ENCODE measurements at places on chromosomes 2 and 18. TPM values are rescaled to one million over a fixed set of nuclear protein-coding genes. Genes with fewer than 3 reads are reported as not detected.

SYT4 gene
- total RNA-seq = 0.17 TPM

KCNS3 gene
- total RNA-seq = 110 TPM

REG3G gene
- total RNA-seq = not detected

CCDC178 gene
- total RNA-seq = not detected

DNA sequence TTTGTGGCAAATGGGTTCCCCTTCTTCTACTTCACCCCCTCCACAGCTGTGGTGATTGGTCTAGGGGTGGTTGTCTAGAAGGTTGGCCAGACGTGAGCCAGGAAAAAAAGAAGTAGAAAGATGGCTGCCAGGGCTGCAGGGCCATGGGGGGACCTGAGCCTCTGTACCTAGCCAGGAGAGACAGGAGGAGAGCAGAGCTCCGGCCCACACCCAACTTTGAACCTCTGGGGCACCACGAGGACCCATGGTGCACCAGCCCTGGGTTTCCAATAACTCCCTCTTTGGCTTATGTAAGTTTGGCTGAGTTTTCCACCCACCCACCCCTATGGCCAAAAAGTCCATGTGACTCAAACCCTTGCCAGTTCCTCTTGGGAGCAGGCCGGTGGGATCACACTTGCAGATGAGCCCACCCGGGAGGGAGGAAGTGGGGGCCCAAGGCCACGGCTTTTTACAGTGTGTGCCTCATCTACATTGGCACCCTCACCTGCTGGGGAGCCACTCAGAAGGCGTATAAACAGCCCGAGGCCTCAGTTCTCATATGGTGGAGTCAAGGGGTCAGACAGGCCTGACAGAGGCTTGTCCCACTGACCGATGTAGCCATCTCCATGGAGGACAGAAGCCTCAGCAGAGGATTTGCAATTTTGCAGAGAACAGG, 293.1 kb upstream of the HDAC4 start:
- no peak overlapping the region for H3K4me3 ChIP-seq
- no peak overlapping the region for H3K27ac ChIP-seq
- no peak for DNase-seq

DNA sequence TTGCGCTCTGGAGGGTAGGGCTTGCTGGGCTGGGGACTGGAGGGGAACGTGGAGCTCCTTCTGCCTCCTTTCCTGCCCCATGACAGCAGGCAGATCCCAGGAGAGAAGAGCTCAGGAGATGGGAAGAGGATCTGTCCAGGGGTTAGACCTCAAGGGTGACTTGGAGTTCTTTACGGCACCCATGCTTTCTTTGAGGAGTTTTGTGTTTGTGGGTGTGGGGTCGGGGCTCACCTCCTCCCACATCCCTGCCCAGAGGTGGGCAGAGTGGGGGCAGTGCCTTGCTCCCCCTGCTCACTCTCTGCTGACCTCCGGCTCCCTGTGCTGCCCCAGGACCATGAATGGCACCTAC, 4.3 kb downstream of the GPR35 start:
- no peaks in the 10 kb centered on the region for H3K36me3 ChIP-seq
- H3K27me3 ChIP-seq = no peaks in the 10 kb centered on the region
- DNase-seq = no peak

GRCh38 chr2:153808679-153809078, 63.0 kb upstream of the GALNT13 start:
- DNase-seq = no peak
- no peaks in the 10 kb centered on the region for H3K4me1 ChIP-seq
- H3K36me3 ChIP-seq = no peaks in the 10 kb centered on the region
- H3K27me3 ChIP-seq = no peaks in the 10 kb centered on the region
- no peak overlapping the region for H3K27ac ChIP-seq

DNA sequence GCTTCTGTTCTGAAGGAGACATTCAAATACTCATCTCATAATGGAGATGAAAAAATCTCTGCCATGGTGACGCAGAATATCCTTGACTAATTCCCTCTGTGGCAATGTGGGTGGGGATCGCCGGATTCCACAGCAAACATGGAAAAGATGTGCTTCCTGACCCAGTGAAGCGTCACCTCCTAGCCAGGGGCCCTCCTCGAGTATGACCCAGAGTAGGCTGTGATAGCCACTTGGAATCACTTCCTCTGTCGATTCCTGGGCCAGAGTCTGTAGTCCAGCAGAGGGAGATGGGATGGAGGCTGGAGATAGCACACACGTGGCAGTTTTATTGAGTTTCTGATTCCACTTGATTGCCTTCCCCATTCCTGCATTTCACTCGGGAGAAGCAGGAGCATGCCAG, 36.8 kb downstream of the DRC1 start:
- H3K4me1 ChIP-seq = no peaks in the 10 kb centered on the region
- no peak overlapping the region for H3K4me3 ChIP-seq
- no peaks in the 10 kb centered on the region for H3K36me3 ChIP-seq
- DNase-seq = no peak

DNA sequence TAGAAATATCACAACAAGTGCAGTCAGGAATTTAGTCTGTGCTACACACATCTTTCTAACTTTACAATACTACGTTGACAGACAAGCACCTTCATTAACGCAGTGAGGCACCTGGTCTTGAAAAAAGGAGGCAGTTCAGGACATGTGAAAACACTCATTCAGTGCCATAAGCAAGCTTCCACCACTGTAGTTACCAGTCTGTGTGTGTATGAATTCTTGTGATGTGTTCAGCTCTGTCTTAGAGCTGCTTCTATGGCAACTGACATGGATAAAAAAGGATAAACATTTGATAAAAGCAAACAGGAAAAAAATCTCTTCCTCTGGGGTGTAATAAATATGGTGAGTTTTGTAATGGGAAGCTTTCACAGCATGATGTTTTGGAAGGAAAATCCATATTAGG, 623.8 kb upstream of the NXPH2 start:
- no peak overlapping the region for H3K27ac ChIP-seq
- no peak overlapping the region for H3K4me3 ChIP-seq
- DNase-seq = no peak

GRCh38 chr2:216328347-216328746, 43.9 kb downstream of the MARCHF4 start:
- H3K4me3 ChIP-seq = no peak overlapping the region
- H3K27ac ChIP-seq = no peak overlapping the region
- H3K36me3 ChIP-seq = no peaks in the 10 kb centered on the region

DNA sequence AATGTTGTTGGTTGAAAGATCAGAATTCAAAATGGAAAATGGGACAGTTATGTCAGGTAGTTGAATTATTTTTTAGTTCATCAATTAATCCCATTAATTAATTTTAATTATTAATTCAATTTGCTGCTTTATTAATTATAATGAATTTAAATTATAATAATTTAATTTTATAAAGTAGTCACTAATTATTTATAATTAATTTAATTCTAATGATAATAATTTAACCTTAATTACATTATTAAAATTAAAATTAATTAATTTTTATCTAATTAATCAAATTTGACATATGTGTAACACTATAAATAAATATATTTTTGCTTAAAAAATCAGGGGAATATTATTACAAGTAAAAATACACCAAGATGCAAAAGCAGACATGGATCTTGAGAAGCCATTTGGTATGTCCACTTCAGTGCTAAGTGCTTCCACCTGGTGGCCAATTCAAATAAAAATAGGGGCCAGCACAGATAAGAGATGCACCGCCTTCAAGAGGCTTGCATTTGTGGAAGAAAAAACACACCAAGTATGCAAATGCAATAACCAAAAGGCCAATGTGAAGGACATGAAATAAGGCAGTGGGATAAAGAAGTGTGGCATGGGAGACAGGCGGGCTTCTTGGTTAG, 73.2 kb downstream of the MBP start:
- no peak for DNase-seq
- H3K27me3 ChIP-seq = no peaks in the 10 kb centered on the region
- H3K27ac ChIP-seq = no peak overlapping the region
- H3K4me1 ChIP-seq = peaks cover 69% of the 10 kb centered on the region
- no peak overlapping the region for H3K4me3 ChIP-seq

DNA sequence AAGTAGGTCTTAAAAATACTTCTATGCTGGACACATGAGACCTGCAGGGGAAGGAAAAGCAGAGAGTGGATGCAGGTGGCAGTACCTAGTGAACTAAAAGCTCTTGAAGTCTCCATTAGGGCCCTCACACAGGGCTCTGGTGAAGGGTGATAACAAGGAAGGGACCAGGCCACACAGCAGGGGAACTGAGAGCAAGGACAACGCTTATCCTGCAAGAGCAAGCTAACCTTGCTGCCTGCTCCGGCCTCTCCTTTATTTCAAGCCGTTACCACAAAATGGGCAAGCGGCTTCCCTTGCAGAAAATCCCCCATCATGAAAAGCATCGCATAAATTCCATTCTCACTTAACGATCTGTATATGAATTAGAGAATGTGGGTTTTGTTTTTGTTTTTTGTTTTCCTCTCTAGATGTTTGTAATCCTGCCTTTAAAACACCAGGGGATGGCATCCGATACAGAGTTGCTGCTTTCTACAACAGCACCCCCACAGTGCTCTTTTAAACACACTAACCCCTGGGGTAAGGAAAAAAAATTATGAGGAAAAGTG, 64.5 kb downstream of the CACNB4 start:
- no peaks in the 10 kb centered on the region for H3K27me3 ChIP-seq
- H3K27ac ChIP-seq = no peak overlapping the region
- H3K36me3 ChIP-seq = no peaks in the 10 kb centered on the region
